ENCODE measurements at places on chromosomes 6 and 20. TPM values are rescaled to one million over a fixed set of nuclear protein-coding genes. Genes with fewer than 3 reads are reported as not detected.

The GPLD1 gene
- 0.39 TPM for total RNA-seq

The LIN28B gene
- total RNA-seq: not detected

The RSPH4A gene
- not detected for total RNA-seq

The POFUT1 gene
- 73.0 TPM for total RNA-seq

The GPR63 gene
- 3.2 TPM for total RNA-seq

The LCA5 gene
- 0.17 TPM for total RNA-seq

The OR2J3 gene
- total RNA-seq: not detected

The PLA2G7 gene
- total RNA-seq: not detected

- no peak for DNase-seq
Observed at GRCh38 chr6:36627801-36628246, 33.7 kb downstream of the SRSF3 start.

GRCh38 chr6:134447883-134448387 is 130.0 kb upstream of the SGK1 start:
- no peak for DNase-seq

- peak; percentile 24 for DNase-seq
Observed at GRCh38 chr6:137657351-137657911, 163.2 kb upstream of the OLIG3 start.

GRCh38 chr20:4973330-4974097 is 27.8 kb downstream of the SLC23A2 start:
- DNase-seq: peak; percentile 68

DNA sequence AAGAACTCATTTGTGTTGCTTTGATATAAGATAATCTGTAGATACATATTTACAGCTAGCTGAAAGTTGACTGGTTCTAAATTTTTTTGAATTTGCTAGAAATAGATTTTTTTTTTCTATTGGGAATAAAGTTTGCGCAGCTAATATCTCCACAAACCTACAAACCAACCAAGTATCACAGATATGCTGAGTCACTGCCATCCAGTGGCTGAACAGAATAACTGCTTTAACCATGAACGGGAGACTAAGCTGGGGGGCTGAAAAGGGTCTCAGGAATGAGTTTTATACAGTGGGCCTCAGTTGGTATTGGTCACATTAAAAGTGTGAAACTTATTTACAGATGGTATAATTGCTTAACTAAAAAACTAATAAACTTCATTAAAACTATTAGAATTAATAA is 326.7 kb upstream of the CNR1 start:
- DNase-seq: no peak

- no peak for DNase-seq
Observed at GRCh38 chr6:73400656-73401055, 6.0 kb downstream of the DDX43 start.

GRCh38 chr20:50399917-50400704 is 110.1 kb upstream of the PTPN1 start:
- DNase-seq: no peak

- no peak for DNase-seq
Observed at GRCh38 chr6:114323784-114324183, 19.0 kb downstream of the HS3ST5 start.

DNA sequence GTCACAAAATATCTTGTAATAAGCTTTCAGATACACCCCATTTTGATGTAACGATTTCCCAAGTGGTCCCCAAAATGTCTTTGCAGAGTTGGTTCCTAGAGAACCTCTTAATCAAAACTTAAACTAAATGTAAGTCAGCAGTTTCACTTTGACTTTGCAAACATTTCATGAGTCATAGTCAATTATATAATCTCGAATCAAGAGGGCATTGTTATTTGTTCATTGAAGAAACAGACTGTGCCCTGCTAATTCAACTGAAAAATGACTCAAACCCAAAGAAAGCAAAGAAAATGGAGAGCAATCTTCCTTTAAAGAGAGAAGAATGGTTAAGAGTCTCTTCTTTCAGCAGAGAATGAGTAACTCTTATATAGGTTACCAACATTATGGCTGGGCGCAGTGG is 58.3 kb downstream of the IPCEF1 start:
- no peak for DNase-seq

DNA sequence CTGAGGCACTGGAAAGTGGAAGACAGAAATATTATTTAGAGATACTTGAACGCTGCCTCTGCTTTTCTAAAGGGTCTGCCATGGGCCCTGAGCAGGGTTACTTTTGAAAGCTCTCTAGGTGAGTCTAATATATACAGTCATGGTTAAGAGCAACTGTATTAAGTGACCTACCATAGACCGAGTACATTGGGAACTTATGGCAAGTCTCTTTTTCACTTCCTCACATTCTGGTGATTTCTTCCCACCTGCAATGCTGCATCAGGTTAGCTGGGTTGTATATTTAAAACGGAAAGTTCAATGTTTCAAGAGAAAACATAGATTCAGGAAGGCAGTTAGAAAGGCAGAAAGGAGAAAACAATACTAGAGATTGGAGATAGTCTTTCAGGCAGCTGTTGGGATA is 154.7 kb downstream of the PHF3 start:
- DNase-seq: no peak

DNA sequence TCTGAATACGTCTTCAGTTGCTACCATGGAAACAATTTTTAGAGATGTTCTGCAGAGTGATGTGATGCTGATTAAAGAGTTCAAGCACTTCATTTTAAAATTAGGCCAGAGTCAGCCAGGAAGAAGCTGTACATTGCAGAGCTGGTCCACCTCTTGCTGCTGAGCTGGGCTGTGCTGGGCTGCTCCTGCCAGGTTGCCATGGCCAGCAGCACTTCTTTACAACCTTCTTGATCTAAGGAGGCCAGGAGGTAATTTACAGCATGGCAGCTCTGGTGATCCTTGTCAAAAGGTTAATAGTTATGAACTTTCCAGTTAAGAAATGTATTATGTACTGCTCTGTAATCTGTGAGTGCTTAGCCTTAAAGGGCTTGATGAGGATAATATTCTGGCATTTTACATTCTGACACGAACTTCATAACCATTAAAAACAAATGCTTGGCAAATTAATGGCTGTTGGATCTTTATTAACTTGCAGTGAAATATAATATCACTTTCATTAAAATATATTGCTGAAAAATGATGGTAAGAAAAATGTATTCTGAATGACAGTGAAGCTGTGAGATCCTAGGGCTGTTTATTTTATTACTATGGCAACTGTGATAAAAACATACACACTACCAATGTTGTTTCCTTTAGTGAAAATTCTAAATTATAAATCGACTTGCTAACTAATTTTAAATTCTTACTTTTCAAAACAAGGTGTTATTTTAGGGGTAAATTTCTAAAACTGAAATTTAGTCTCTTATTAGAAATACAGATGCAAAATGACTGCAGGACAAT is 259.7 kb downstream of the RFPL4B start:
- no peak for DNase-seq

DNA sequence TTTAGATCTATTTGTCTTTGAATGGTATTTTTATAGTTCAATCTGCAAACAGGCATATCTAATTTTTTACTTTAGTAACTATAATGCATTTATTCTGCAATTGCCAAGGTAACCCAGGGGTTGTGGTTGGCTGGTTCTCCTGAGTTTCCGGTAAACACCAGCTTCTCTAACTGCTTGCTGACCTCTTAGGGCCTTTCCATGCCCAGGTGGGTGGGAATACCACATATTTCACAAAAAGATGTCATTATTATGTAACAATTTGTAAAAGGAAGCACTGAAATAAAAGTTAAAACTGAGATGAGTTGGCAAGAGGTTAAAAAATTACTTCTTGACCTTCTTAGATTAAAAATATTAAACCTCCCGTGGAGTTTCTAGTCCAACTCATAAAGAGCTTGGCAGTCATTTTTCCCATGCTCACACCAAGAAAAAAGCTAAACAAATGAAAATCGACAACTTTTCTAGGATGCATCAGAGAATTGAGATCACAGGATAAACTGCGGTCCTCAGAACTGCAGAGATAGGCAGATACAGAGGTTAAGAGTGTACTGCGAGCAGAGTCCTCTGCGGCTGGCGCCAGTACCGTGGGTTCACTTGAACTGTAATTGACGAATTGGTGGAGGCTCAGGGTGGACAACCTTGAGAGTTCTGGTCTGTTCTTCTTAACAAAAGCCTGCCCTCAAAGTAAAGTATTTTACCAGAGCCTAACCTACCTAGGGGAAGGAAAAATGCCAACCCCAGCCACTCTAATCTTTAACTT is 2.2 kb upstream of the VNN1 start:
- no peak for DNase-seq

GRCh38 chr20:22402550-22402949 is 181.8 kb downstream of the FOXA2 start:
- no peak for DNase-seq

DNA sequence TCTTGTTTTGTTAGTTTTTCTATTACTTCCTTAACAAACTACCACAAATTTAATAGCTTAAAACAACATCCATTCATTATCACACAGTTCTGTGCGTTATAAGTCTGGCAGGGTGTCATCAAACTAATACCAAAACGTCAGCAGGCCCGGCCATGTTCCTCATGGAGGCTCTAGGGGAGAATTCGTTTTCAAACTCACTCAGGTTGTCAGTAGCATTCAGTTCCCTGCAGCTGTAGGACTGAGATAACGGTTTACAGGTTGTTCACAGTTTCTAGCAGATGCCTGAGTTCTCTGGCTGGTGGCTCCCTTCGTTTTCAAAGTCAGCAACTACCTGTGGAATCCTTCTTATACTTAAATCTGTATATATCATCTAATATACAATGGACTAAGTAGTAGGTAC is 72.5 kb upstream of the PRSS16 start:
- no peak for DNase-seq

- DNase-seq: no peak
Observed at GRCh38 chr6:162068340-162068739, 659.2 kb downstream of the PRKN start.

- DNase-seq: no peak
Observed at GRCh38 chr6:130740308-130740707, 86.9 kb upstream of the SMLR1 start.

- DNase-seq: no peak
Observed at GRCh38 chr6:121951918-121952379, 447.5 kb upstream of the HSF2 start.

DNA sequence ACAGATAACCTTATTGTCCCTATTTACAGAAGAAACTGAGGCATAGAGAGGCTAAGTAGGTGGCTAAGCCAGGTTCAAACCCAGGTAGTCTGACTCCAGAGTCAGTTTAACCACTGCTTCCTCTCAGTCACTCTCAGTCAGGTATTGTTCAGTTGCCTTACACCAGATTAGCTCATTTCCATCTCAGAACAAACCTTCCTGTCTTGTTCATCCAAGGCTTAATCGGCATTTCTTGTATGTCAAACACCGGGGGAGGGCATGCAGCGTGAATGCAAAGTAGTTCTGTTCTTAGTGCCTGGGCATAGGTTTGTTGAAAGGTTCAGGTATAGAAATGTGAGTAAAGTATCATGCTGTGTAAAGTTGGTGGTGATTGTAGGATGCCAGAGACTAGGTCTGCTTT is 51.7 kb downstream of the CTNNBL1 start:
- no peak for DNase-seq

GRCh38 chr20:17543531-17544131 is 12.5 kb upstream of the BFSP1 start:
- no peak for DNase-seq

DNA sequence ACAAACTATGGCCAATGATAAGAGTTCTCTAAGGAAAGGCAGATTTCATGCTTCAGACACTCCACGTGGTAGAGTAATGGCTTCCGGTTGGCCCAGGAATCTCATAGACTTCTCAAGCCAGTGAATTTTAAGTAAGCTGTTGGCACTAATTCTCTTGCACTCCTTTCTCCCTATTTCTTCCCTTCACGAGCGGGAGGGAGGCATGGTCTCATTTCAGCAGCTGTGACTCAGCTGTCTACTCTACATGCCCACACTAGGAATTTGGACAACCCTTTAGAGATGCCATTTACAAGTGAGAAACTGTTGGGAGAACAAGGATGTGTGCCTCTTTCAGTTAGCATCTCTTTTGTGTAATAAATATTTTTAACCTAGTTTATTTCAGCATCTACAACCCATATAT is 107.7 kb downstream of the PTPRK start:
- DNase-seq: no peak

DNA sequence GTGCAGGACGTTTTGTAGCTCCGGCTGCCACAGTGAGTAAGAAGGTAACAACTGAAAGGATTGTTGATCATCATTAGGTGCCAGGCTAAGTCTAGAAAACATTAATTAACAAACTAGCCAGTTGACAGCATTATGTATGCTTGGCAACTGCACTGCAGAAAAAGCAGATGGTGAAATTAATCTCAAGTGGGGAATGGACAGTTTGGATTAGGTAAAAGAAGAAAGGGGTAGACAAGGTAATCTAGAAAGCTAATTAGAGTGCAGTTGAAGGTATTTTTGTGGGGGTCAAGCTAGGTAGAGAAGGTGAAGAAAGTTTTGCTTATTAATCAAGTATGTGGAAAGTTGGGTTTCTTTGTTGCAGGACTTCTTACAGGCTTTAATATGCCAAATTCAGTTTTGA is 69.7 kb upstream of the HINT3 start:
- no peak for DNase-seq

DNA sequence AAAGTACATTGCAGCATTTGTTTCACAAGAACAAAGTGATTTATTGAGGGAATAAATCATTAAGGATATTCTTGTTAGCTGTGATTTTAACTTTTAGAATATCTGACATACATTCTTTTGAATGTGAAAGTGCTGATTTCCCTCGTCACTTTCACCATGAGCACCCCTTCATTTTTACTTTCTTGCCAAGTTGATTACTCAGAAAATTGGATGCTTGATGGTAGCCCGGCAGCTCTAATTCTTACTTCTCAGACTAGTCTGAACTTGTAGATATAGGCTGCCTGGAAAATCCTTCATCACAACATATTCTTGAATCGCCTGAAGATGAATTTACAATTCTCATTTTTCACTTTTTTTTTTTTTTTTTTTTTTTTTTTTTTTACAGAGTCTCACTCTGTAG is 147.1 kb upstream of the SMLR1 start:
- DNase-seq: no peak

GRCh38 chr20:32013326-32013725 is 3.1 kb downstream of the CCM2L start:
- DNase-seq: no peak

GRCh38 chr6:109308018-109308492 is 74.2 kb downstream of the CD164 start:
- DNase-seq: no peak

DNA sequence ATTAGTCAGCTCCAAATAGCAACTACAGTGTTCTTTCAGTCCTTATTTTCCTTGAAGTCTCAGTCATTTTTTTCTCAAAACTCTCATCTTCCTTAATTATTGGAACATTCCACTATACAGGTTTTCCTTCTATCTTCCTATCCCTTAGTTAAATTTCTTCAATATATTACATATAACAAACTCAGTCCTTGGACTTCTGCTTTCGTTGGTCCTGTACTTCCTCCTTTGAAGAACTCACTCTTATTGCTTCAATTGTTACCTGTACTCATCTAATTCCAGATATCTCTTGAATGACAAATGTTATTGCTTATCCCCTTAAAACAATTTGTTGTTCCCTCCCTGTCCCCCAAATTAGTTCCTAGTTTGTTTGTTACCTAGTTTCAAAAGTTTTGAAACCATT is 67.7 kb upstream of the NOTCH4 start:
- no peak for DNase-seq
